ENCODE measurements at places on chromosomes 4 and X.
A peak's percentile ranks its signal among the peaks of the same experiment; 100 is the strongest.

GRCh38 chrX:1475481-1475880, 22.8 kb upstream of the ASMTL start:
- no peak for DNase-seq

DNA sequence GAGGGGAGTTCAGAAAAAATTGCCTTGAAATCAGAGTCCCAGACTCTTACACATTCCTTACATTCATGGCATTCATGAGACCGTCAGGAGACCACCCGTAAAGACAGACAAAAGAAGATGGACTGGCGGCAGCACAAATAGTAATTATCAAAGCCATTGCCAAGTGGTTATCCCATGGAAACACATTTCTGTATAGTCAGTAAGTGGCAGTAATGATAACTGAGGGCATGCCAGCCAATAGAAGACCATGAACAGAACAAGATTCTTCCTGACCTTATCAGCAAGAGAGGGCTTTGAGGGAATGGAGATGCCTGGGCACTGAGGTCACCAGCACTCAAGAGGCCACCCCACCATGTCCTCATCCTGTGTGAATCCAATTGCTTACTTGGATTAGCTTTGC, 121.7 kb upstream of the HCCS start:
- no peak for DNase-seq

DNA sequence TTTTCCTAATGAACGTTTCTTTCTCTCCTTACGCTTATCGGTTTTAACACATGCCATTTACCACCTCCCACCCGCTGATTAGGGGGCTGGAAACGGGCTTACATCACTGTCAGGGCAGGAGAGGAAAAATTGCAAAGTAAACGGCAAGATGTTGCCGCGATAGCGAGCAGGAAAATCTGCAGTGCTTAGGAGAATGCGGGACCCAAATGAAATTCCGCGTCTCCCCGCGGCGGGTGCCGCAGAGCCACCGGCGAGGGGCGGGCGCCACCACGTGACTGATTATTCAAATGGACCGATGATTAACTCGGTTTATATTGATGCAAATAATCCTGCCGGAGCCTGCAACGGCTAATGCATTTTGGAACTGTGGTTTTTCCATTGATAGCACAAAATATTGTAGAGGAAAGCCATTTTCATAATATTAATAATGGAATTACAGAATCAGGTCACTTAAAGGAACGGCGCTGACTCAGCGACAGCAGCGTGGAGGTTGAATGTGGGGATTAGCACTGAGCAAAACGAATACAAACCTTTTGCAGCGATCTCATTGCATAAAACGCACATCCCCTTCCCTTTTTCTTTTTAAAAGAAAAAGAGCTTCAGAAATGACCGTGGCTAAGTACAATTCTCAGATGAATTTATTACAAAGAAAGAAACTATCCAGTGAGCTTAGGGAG, 224.2 kb downstream of the STIM2 start:
- no peak for DNase-seq

- DNase-seq, result no peak
These were observed 61.0 kb upstream of the EXOC1L start for GRCh38 chr4:55758570-55758969.

DNA sequence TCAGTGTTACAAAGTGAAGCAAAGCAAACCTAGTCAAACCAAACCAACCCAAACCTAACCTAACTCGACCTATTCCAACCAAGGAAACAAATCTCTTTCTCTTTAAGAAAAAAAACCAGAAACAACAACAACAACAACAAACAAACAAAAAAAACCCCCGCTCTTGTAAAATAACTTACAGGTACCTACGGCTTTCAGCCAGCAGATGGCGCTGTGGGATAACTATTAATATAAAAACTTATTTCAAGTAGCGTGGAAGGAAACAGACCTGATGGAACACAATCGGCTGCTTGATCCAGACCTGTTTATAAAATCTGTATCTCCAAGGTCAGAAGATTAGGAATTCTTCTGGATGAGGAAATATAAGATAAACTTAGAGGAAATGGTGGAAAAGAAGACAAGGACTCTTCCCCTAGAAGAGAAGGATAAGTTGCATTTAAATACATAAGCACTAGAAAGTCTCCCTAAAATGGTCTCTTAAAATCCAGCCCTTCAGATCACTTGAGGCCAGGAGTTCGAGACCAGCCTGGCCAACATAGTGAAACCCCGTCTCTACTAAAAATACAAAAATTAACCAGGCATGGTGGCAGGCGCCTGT, 34.4 kb upstream of the CDKL5 start:
- DNase-seq, result peak; percentile 63

DNA sequence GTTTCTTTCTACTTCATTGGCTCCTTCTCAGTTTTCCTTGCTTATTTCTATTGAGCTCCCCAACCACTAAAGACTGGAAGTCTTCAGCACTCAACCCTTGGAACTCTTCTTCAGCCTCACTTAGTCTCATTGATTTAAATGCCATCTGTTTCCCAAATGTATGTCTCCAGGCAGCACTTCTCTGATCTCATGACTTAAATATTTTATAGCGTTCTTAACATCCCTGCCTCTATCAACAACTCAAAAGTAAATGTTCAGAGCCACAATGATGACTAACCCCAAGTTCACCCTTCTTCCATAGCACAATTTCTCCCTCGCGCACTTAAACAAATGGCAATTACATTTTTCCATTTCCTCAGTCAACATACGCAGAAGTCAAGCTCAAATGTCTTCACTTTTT, 1393.3 kb downstream of the ARAP2 start:
- no peak for DNase-seq

DNA sequence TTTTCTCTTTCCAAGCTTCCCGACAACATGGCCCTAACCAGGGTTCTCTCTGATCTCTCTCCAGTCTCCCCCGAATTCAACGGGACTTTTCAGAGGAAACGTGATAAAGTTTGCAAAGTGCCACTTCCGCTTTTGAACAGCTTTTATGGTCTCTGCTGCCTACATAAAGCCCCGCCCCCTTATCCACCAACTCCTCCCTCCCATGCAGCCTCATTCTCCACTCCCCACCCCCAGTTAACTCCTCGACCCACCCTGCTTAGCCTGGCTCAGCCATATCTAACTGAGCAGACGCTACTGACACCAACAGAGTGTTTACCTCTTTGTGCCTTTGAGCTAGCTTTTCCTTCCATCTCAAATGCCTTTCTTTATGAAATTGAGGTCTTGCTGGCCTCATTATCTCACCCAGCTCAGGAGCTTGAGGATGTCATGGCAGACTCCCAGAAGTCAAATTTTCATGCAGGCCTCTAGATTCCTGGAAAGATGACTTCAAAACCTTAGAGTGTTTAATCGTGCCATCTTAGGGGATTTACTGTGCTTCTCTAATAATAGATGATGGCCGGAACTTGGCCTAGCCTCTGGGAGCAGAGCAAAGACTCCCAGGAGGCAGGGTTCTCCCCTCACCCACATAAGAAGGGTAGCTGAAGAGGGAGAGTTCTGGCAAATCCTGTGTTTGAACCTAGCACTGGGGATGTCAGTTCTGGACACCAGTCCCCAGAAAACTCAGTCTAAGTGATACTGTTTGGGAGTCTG, 606.0 kb downstream of the BCOR start:
- DNase-seq, result peak; percentile 44

- no peak for DNase-seq
These were observed 91.2 kb downstream of the RLIM start for GRCh38 chrX:74523224-74523623.

- DNase-seq, result no peak
These were observed 11.1 kb upstream of the LRAT start for GRCh38 chr4:154732669-154733068.

- no peak for DNase-seq
These were observed 372.6 kb upstream of the TECRL start for GRCh38 chr4:64781737-64782326.

DNA sequence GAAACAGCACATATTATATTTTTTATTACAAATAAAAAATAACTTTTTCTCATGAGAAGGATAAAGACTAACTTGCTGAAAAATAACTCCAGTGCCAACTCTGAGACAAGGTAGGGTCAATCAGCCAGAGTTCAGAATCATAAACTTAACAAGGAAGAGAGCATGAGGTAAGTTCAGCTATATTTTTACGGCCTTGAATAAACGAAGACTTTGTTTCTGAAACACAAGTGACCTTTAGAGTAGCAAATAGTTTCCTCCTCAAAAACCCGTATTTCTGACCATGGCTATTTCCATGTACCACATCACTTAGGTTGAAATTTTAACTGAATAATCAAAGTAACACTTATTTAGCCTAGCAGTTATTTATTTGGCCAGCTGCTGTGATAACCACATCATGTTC, 45.5 kb downstream of the PRDM5 start:
- no peak for DNase-seq

GRCh38 chr4:148332486-148332885, 109.7 kb downstream of the NR3C2 start:
- DNase-seq, result no peak

GRCh38 chr4:34412911-34413310, 1831.4 kb downstream of the ARAP2 start:
- DNase-seq, result no peak

GRCh38 chr4:147530723-147531122, 49.8 kb downstream of the EDNRA start:
- DNase-seq, result no peak

DNA sequence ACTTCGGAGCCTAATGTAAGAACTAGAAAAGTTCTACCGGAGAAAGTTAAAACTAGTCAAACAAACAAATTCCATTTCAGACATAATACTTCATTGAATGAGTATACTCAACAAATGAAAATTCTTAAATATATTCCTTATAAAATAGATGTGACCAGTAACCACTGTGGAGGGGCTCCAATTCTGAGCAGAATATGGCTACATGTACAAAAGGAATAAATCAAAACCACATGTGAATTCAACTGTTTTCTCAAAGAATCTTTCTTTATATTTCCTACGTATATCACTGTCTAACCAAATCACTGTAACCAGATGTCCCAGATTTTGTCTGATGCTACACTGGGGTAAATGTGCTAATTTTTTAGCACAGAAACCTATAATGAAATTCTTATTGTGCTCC, 49.0 kb downstream of the HTN1 start:
- no peak for DNase-seq

GRCh38 chr4:186096681-186097165, 7.8 kb upstream of the FAM149A start:
- no peak for DNase-seq

DNA sequence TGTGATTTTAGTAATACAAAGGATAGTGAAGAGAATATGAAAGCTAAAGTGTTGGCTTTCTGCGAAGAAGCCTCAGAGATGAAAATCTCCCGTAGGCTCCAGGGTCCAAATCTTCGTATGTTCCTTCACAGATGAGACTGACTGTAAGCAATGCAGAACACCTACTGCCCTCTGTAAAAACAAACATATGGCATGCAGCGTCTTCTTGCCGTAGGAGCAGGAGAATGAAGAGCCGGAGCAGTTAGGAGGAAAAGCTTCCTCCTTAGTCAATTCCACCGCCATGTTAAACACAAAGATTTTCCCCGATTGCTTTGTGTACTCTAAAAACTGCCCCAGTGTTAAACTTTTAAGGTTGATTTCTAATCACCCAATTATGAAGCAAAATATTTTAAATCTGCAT, 22.5 kb downstream of the RWDD4 start:
- no peak for DNase-seq

DNA sequence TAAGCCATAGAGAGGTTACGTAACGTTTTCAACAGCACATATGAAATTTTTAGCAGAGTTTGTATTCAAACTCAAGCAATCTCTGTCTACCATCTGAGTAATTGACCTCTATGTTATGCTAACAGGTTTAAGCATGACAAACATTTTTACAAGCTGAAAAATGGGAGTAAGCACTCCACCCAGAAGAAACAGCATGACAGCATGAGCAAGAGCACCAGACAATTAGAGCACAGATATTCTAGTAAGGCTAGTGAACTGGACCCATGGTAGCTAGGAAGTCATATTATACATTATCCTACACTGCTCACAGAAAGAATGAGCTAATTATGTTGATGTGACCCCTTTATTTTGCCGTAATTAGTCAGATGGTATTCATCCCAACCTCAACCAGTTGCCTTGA, 200.5 kb downstream of the PABPC4L start:
- no peak for DNase-seq

GRCh38 chr4:123835831-123836590, 439.4 kb downstream of the SPRY1 start:
- no peak for DNase-seq

DNA sequence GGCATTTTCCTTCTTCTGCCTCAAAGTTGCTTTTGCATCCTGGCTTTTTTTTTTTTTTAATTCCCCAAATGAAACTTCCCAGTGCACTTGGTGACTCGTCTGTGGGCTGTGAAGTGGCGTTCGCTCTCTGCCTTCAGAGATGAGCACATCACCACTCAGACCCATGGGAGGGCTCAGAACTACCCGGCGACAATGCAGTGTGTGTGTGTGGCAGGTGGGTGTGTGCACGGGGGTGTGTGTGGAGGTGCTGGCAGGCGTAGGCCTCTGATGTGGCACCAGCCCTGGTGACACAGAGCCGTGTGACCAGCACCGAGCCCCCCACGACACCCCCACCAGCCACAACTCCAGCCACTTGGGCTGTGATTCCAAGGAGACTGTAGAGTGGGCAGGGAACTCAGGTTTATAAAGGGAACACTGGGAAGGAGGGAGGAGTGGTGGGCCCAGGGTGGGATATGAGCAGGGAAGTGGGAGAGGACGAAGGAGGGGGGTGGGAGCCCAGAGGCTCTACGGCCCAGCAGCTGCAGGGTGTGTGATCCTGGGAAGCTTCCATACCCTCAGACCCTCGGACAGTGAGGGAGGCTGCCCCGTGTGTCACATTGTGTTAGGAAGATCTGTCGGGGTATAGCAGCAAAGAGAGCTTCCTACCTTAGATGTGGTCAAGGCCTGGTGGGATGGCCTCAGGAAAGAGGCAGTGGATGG, 6.0 kb upstream of the WFS1 start:
- no peak for DNase-seq

- no peak for DNase-seq
These were observed 628 bp downstream of the ZCCHC12 start for GRCh38 chrX:118824173-118824730.

DNA sequence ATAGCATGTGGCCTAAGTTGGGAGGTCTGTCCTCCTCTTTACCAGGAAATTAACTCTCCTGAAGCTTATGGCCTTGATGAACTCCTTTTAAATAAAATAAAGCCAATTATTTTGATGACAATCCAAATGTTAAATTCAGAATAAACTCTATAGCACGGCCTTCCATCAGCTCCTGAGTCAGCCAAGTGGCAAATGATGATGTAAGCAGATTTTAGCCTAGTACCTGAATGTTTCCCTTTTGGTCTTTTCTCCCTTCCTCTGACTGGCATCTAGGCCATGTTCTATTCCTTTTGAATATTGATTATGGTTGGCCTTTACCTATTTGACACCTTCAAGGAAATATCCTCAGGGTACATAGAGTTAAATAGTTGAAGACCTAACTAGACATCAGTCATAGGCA, 76.2 kb downstream of the PARM1 start:
- no peak for DNase-seq

- DNase-seq, result no peak
These were observed 141.3 kb upstream of the FTHL17 start for GRCh38 chrX:31212856-31213748.
